ENCODE measurements at places on chromosomes 4 and X.

DNA sequence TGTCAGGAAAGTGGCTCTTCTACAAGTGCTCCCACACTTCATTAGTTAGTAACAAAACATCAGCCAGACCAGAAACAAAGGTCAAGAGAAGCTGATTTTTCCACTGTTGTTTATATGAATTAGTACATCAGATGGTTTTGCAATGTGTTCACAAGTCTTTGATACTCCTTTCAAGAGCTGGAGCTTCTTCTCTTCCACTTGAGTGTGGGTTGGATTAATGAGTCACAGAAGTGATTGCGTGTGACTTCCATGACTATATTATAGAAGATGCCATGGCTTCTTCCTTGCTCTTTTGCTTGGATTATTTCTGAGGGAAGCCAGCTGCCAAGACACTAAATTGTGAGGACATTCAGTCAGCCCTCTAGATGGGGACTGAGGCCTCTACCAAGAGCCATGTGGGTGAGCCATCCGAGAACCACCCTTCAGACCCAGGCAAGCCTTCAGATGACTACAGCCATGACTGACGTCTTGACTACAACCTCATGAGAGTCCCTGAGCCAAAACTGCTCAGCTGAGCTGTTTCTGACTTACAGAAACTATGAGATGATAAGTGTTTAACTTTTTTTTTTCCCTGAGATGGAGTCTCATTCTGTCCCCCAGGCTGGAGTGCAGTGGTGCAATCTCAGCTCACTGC lies 18.1 kb downstream of the SOWAHB start:
- DNase-seq: no peak

DNA sequence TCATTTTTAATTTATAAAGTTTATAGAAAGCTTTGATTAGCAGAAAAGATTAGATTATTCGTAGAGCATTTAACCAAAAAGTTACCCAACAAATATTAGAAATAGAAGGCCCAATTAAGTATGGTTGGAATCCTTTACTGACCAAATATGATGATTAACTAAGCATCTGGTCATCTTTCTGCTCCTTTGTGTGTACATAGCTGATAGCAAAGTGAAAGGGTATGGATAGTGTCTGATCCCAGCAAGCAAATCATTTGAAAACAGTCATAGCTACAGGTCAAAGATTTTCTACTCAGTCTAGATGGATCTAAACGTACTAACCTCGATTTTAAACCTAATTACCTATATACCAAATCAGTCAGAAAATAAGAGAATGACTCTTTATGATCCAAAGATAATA lies 7.3 kb upstream of the MAB21L2 start:
- no peak for DNase-seq

DNA sequence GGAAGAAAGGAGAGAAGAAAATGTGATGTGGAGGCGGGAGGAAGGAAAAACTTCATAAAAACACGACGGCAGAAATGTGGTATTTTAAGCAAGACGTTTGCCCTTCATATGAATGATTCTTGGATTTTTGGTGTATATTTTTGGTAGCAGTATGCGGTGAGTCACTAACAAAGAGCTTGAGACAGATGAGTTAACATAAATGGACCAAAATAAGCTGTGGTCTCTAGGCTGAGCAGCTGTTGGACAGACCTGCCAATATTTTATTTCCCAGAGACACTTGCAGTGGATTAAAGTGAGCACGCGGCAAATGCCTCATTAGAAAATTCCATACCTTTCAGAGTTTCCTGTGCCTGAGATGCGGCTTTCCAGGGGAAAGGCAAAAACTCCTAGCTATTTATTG lies 43.1 kb upstream of the RPS6KA3 start:
- no peak for DNase-seq

DNA sequence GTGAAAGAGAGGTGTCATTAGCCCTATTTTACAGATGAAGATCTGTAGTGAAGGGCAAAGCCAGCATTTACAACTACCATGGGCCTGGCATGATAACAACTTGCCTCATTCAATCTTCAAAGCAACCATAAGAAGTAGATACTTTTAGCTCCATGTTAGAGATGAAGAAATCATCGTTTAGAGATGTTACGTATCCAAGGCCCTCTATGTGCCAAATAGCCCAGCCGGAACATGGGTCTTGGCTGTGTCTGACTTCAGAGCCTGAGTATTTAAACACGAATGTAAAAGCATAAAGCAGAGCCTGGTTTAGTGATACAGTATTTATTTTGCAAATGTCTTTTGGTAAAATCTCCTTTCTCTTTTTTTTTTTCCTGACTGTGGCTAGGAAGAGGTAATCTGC lies 197.1 kb downstream of the RASL11B start:
- DNase-seq: no peak

- no peak for DNase-seq
Measured at GRCh38 chr4:45280121-45280520, 553.8 kb upstream of the GNPDA2 start.

- no peak for DNase-seq
Measured at GRCh38 chr4:38482696-38483095, 181.3 kb upstream of the KLF3 start.

DNA sequence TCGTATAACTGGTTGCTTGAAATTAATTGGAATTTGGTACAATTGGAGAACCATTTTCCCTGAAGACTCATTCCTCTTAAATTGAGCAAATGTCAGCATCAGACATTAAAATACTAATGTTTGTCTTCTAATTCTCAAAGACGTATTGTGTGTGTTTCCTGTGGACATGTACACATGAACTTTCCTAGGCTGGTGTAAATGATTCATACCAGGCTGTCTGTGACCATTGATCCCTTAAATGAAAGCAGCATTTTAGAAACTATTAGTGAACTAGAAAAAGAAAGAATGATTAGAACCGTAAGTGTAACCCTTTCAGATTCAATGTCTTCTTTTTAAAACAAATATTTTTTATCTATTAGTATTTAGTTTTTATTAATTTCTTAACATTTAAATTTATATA lies 332.9 kb downstream of the PPP3CA start:
- DNase-seq: no peak

GRCh38 chr4:23922541-23923111 lies 32.8 kb upstream of the PPARGC1A start:
- no peak for DNase-seq

GRCh38 chrX:46444011-46444410 lies 101.2 kb downstream of the ZNF674 start:
- no peak for DNase-seq

- DNase-seq: no peak
Measured at GRCh38 chrX:148067285-148067684, 86.1 kb downstream of the FMR1NB start.

DNA sequence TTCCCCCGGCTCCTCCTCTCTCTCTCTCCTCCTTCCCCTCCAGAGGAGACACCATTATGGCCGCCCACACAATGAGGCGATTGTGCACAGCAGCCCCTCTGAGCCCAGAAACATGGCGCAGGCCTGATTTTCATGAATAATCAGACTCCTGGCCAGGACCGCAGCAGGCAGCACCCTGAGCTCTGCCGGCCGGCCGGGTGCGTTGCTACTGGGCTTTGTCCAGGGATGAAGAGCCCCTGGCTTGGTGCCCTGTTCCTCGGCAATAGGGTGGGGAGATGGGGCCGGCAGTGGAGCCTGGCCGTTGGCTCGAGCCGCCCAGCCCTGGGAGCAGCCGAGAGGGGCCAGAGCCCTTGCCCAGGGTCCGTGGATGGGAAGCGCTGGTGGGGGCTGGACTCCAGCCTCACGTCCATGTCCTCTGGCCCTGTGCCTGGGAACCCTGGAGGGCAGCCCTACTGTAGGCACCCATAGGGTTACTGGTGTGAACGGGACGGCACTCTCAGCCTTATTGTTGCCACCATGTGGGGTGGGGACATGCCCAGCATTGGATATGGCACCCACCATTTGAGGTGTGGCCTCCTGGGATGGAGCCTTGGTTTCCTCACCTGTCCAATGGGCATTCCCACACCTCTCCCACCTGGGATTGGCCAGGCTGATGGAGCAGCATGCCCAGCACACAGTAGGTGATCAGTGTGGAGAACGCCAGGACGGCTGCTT lies 103.0 kb downstream of the SORCS2 start:
- DNase-seq: no peak

- DNase-seq: no peak
Measured at GRCh38 chrX:30283456-30284200, 25.6 kb downstream of the NR0B1 start.

GRCh38 chrX:47991263-47992094 lies 12.3 kb downstream of the ZNF182 start:
- DNase-seq: no peak

- no peak for DNase-seq
Measured at GRCh38 chr4:77599378-77599777, 6.2 kb upstream of the CXCL13 start.

DNA sequence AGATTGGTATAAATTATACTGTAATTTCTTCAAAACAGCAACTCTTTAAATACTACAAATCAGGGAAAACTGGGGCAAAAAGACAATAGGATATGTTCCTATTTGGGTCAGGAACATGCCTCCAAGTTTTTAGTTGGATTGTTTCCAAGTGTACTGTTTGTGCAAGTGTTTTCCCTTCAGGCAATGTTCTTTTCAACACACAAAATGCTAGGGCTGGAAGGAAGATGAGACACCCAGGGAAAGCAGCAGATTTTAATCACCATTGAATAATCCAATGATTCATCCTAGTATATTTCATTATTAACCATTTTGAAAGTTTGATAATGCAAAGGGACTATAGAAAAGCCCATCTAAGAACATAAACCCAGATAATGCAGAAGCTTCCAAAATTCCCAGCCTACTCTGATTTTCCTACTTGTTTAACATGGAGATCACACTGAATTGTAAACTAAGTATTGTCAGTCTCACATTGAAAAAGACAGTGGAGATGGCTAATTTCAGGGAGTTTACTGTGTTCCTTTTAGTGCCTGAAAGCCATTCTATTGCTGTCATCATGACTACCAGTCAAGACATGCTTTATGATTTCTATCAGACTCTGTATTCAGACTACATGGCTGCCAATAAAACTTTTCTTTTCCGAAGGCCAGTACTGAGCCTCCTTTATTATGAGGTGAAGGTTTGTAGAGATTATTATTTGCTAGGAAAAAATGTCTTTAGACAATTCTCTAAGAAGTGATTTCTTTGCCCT lies 38.6 kb downstream of the COL4A6 start:
- DNase-seq: no peak

GRCh38 chr4:135065366-135065765 lies 863.8 kb upstream of the PABPC4L start:
- DNase-seq: no peak

- DNase-seq: no peak
Measured at GRCh38 chr4:1978741-1979476, 29.9 kb downstream of the NELFA start.

- no peak for DNase-seq
Measured at GRCh38 chrX:55709735-55710134, 7.8 kb upstream of the RRAGB start.

GRCh38 chrX:103919270-103919637 lies 43.2 kb upstream of the TMSB15B start:
- DNase-seq: no peak

GRCh38 chr4:120418146-120418545 lies 351.5 kb upstream of the MAD2L1 start:
- DNase-seq: no peak

DNA sequence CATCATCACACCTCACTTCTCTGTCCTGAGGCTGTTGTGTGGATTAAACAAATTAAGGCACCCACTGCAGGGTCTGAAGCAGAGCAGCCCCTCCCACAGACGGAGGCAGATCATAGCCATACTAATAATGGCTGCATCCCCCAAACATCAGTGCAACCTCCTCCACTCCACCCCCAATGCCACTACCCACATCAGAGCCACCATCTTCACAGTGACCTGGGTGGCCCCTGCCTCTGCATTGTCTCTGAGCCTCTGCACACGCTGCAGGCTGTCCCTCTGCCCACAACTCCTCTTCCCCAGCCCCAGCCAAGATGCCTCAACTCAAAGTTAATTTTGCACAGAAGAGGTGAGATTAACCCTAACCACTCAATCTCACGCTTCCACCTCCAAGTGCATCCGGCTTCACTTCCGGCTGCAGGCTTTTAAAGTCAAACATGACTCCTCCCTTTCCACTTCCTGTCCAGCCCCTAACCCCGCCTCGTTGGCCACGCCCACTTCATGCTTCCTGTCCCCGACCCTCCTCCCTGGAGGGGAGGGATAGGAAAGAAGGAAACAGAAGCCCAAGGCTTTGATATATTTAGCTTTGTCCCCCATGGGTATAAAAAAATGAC lies 22.7 kb downstream of the JAKMIP1 start:
- DNase-seq: peak; percentile 27

DNA sequence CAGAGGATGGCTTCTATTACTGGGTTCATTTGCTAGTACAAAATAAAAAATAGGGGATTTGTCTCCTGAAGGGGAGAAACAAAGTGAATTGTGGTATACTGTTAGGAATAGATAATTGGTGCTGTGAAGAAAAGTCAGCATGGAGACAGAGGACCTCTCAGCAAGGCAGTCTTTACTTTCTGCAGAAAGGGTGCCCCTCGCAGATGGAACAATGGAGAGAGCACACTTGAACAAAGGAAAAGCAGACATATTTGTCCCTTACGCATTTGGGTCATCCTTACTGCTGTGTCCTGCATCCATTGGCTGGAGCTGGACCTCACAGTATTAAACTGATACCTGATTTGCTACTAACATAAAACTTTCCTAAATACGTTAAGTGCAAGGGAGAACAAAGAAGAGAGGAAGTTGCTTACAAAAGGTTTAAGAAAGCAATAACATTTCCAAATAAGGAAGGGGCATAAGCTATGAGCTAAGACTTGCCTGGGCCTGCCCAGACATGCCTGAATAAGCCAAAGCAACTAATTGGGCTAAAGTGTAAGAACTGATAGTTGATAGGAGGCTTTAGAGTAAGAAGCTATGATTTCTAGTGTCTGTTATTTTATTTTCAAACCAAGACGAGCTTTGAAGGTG lies 83.8 kb downstream of the CCKAR start:
- no peak for DNase-seq

- DNase-seq: no peak
Measured at GRCh38 chrX:9884031-9884779, 83.0 kb upstream of the CLDN34 start.

- no peak for DNase-seq
Measured at GRCh38 chr4:79982601-79983322, 90.3 kb downstream of the ANTXR2 start.

- no peak for DNase-seq
Measured at GRCh38 chr4:18227880-18228279, 206.3 kb upstream of the LCORL start.

- DNase-seq: no peak
Measured at GRCh38 chr4:3810111-3810680, 44.0 kb downstream of the ADRA2C start.

DNA sequence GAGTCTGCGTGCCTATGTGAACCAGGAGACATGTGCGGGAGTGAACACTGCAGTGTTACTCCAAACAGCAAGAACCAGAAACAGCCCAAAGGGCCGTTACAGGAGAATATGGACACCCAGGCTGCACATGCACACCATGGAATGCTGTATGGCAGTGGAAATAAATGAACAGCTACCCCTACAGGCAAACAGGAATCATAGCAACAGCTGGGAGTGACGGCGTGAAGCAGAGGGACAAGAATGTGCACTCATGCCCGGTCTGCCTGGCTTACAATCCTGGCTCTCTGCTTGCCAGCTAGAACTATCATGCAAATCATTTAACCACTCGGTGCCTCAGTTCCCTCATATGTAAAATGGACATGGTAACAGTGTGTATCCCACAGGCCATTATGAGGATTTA lies 16.6 kb downstream of the GPKOW start:
- peak; percentile 34 for DNase-seq
